ENCODE measurements at places on chromosomes 1 and 21. TPM values are rescaled to one million over a fixed set of nuclear protein-coding genes. Genes with fewer than 3 reads are reported as not detected.

The FAAH gene
- 24.0 TPM for total RNA-seq

The F11R gene
- 194 TPM for total RNA-seq

The HHIPL2 gene
- 0.52 TPM for total RNA-seq

The POFUT2 gene
- 34.5 TPM for total RNA-seq

- no peaks in the 10 kb centered on the region for H3K27me3 ChIP-seq
- H3K4me1 ChIP-seq, result no peaks in the 10 kb centered on the region
- H3K27ac ChIP-seq, result no peak overlapping the region
- H3K36me3 ChIP-seq, result no peaks in the 10 kb centered on the region
These were observed 459.9 kb downstream of the ADGRL2 start for GRCh38 chr1:82260666-82261065.

GRCh38 chr1:92882819-92883218 is 51.0 kb downstream of the RPL5 start:
- no peaks in the 10 kb centered on the region for H3K36me3 ChIP-seq
- H3K27me3 ChIP-seq, result no peaks in the 10 kb centered on the region
- peak; percentile 8 for DNase-seq
- no peak overlapping the region for H3K27ac ChIP-seq

DNA sequence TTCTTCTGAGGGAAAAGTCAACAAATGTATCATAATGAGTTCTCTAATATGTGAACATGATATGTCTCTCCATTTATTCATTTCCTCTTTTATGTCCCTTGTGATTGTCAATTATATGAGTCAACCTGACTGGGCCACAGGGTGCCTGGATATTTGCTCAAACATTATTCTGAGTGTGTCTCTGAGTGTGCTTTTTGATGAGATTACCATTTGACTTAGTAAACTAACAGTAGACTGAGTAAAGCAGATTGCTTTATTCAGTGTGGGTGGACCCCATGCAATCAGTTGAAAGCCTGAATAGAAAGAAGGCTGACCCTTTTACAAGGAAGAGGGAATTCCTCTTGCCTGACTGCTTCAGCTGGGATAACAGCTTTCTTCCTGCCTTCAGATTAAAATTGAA is 142.6 kb downstream of the SLC35F3 start:
- H3K27me3 ChIP-seq, result no peaks in the 10 kb centered on the region
- H3K4me3 ChIP-seq, result no peak overlapping the region
- no peak overlapping the region for H3K27ac ChIP-seq
- no peaks in the 10 kb centered on the region for H3K36me3 ChIP-seq

DNA sequence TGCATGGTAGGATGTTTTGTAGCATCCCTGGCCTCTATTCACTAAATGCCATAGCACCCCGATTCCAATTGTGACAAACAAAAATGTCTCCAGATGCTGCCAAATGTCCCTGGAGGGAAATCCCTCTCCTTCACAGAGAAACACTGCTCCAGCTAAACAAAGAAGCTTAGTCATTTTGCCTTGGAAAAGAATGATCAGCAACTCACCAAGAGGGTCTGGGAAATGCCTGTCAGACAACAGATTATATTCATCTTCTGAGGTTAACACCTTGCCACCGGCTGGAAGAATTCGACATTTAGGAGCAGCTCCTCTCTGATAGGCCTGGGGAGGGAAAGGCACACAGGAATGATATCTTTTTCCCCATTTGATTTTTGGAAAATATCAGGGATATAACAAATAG is 84.4 kb downstream of the NIBAN1 start:
- peaks cover 10% of the 10 kb centered on the region for H3K4me1 ChIP-seq
- H3K36me3 ChIP-seq, result no peaks in the 10 kb centered on the region
- no peak overlapping the region for H3K27ac ChIP-seq
- DNase-seq, result no peak
- no peak overlapping the region for H3K4me3 ChIP-seq
- peaks cover 14% of the 10 kb centered on the region for H3K27me3 ChIP-seq

- H3K4me1 ChIP-seq, result peaks cover 12% of the 10 kb centered on the region
- H3K27ac ChIP-seq, result no peak overlapping the region
- peak; percentile 66 for DNase-seq
- H3K36me3 ChIP-seq, result no peaks in the 10 kb centered on the region
- peaks cover 15% of the 10 kb centered on the region for H3K27me3 ChIP-seq
These were observed 5.5 kb upstream of the PRKAB2 start for GRCh38 chr1:147177611-147178380.

DNA sequence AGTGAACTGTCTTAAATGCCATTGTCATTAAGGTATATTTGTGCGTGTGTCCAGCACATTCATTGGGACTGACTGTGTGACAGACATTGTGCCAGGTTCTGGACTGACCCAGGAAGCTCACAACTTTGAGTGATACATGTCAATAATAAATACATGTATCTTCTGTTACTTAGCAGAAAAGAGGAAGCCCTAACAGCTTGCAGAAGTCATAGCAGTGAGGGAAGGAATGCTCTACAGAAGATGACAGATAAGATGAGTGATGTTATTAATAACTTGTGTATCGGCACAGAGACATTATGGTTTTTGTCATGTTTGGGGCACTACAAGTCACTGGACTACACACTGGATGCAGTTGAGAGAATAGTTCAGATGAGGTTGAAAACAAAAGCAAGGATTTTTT is 1.2 kb upstream of the SRSF11 start:
- H3K36me3 ChIP-seq, result no peaks in the 10 kb centered on the region
- DNase-seq, result no peak
- H3K27me3 ChIP-seq, result no peaks in the 10 kb centered on the region

- DNase-seq, result peak; percentile 82
- no peak overlapping the region for H3K4me3 ChIP-seq
- no peak overlapping the region for H3K27ac ChIP-seq
These were observed 7.6 kb upstream of the ERG start for GRCh38 chr21:38505654-38506523.

DNA sequence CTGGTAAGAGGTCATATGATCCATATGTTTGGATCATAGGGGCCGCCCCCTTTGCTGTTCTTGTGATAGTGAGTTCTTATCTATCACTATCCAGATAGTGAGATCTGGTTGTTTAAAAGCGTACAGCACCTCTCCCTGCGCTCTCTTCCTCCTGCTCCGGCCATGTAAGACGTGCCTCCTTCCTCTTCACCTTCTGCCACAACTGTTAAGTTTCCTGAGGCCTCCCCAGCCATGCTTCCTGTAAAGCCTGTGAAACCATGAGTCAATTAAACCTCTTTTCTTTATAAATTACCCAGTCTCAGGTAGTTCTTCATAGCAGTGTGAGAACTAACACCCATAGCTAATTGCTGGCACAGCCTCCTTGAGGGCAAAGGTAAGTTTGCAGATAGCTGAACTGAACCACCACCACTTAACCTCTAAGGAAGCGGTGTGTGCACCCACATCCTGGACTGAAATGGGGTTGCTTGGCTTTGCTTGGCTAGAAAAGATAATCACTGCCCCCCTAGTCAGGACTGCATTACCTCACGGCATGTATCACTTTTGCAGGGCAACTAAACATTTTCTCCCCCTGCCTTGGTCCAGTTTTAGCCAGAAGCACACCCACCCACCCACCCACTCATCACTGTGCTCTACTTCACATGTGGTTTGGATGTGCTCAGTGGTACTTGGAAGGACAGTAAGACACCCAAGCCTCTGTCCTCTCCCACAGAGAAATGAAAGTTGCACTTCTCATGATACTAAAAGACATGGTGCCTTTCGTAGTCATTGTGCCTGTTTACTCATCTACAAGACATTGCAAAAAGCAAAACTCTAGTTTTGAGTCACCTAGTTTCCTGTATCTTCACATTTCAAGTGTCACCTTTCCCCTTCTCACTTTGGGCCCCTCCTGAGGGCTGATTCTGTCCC is 23.1 kb upstream of the PTAFR start:
- peaks cover 38% of the 10 kb centered on the region for H3K36me3 ChIP-seq
- peaks cover 24% of the 10 kb centered on the region for H3K4me1 ChIP-seq
- H3K27me3 ChIP-seq, result no peaks in the 10 kb centered on the region
- no peak overlapping the region for H3K27ac ChIP-seq

DNA sequence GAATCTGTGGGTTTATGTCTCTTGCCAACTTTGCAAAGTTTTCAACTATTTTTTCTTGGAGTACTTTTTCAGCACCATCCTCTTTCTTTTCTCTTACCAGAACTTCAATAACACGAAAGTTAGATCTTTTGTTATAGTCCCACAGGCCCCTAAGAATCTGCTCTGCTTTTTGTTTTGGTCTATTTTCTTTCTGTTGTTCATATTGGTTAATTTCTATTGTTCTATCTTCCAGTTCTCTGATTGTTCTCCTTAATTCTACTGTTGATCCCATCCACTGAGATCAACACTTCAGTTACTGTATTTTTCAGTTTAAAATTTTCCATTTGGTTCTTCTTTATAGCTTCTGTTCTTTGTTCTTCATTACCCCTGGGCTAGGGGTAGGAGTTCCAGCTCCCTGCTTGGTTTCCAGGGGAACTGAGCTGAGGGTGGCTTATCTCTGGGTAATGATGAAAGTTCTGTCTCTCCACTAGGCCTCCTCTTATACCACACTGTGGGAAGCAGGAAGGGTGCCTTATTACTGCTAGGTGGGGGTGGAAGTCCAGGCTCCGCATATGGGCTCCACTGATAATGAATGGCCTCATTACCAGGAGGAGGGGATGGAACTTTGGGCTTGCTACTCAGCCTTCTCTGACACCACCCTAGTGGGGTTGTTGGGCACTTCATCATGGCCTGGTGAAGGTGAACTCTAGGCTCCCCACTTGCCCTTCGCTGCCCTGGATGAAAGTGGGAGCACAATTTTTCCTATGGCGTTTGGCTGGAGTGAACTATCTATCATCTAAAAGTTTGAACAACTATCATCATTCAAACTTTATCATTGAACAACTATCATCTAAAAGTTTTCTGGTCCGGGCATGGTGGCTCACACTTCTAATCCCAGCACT is 39.3 kb downstream of the NAV1 start:
- no peaks in the 10 kb centered on the region for H3K4me1 ChIP-seq
- no peaks in the 10 kb centered on the region for H3K27me3 ChIP-seq
- H3K4me3 ChIP-seq, result no peak overlapping the region
- no peaks in the 10 kb centered on the region for H3K36me3 ChIP-seq
- no peak overlapping the region for H3K27ac ChIP-seq

DNA sequence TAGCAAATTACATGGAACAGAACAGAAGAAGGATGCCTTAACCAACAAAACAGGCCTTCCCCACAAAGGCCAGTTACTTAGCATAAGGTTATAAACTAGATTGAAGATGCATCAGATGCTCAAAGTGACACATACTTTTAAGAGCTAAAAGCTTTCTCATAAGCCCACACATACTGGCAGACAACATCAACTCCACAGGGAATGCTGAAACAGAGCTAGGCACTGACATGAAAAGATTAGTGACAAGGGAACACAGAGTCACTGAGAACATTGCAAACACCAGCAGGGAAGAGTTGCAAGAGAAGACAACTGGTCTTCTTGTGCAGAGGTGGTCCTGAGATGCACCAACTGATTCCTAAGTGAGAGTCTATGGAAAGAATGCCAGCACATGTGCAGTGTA is 6.9 kb downstream of the TTC13 start:
- no peak overlapping the region for H3K27ac ChIP-seq
- H3K4me3 ChIP-seq, result no peak overlapping the region
- peaks cover 5% of the 10 kb centered on the region for H3K27me3 ChIP-seq
- no peaks in the 10 kb centered on the region for H3K36me3 ChIP-seq
- H3K4me1 ChIP-seq, result no peaks in the 10 kb centered on the region

GRCh38 chr21:35360870-35361570 is 311.9 kb upstream of the RUNX1 start:
- H3K36me3 ChIP-seq, result no peaks in the 10 kb centered on the region
- H3K27ac ChIP-seq, result no peak overlapping the region
- H3K4me3 ChIP-seq, result no peak overlapping the region
